ENCODE measurements at places on chromosomes 11 and 22.

GRCh38 chr11:83456075-83456474, 169.9 kb upstream of the CCDC90B start:
- DNase-seq, result no peak

DNA sequence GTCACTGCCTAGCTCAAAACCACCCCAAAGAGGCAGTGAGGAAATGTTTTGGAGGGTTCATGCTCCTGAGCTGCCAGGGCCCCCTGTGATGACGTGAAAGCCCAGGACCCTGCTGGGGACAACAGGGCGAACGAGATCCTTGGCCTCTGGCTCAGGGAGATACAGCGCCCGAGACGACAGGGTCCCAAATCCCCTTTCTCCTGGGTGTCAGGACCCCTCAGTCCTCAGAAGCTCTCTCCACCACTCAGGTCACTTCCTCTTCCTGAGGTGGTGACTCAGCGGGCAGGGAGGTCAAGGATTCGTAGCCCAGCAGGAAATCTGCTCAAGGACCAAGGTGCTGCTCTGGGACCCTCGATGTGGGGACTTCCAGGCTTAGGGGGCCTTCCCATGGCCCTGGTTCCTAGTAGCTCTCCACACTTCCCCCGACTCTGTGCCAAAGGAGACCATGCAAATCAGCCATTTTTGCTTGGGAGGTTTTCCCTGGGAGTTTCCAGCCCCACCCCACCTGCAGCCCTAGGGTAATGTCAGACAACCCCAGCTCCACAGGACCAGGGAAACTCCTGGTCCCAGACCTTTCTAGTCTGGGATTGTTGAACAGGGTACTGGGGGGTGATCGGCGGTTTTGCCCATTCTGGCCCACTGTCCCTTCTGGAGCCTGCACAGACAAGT, 12.8 kb downstream of the BCL9L start:
- no peak for DNase-seq

DNA sequence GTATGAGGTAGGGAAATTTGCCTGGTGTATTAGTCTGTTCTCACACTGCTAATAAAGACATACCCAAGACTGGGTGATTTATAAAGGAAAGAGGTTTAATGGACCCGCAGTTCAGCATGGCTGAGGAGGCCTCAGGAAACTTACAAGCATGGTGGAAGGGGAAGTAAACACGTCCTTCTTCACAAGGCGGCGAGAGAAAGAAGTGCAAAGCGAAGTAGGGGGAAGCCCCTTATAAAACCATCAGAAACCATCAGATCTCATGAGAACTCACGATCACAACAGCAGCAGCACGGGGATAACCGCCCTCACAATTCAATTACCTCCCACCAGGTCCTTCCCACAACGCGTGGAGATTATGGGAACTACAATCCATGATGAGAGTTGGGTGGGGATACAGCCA, 12.0 kb upstream of the RFPL2 start:
- DNase-seq, result no peak

- no peak for DNase-seq
Measured at GRCh38 chr11:20368438-20368837, 4.9 kb downstream of the HTATIP2 start.

DNA sequence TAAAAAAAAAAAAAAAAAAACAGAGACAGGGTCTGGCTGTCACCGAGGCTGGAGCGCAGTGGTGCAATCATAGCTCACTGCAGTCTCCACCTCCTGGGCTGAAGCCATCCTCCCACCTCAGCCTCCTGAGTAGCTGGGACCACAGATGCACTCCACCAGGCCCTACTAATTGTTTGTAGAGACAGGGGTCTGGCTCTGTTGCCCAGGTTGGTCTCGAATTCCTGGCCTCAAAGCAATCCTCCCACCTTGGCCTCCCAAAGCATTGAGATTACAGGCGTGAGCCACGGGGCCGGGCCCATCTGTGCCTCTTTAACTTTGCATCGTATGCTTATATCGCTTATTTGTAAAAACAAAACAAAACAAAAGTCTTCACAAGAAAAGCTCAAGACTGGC, 3.1 kb downstream of the CPT1A start:
- no peak for DNase-seq

GRCh38 chr22:29813563-29813962, 24.5 kb downstream of the ASCC2 start:
- DNase-seq, result peak; percentile 42

Measured in H54 (cell line).